Naive B cell (primary cell): ENCODE measurements at places on chromosomes 4 and X. TPM values are rescaled to one million over a fixed set of nuclear protein-coding genes. Genes with fewer than 3 reads are reported as not detected.

PPARGC1A gene
- polyA plus RNA-seq, result not detected

UGT2B17 gene
- polyA plus RNA-seq, result 4.6 TPM

GPR50 gene
- polyA plus RNA-seq, result not detected

DNA sequence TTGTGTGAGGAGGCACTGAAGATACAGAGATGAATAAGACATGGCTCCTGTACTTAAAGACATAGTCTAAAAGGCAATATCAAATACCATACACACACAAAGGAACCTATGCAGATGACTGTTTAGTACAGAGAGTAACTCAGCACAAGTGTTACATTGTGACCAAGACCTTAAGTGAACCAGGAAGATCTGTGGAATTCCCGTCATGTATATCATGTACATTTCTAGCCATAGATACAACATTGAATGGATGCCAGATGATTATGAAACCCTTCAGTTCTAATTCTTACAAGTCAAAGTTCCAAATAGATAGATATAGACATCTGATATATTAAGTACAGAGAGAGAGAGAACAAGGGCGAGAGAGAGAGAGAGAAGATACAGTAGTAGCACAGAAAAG is 73.2 kb downstream of the PAK3 start:
- DNase-seq, result no peak

- no peak for DNase-seq
Measured at GRCh38 chr4:137524725-137525369, 7.4 kb downstream of the PCDH18 start.

DNA sequence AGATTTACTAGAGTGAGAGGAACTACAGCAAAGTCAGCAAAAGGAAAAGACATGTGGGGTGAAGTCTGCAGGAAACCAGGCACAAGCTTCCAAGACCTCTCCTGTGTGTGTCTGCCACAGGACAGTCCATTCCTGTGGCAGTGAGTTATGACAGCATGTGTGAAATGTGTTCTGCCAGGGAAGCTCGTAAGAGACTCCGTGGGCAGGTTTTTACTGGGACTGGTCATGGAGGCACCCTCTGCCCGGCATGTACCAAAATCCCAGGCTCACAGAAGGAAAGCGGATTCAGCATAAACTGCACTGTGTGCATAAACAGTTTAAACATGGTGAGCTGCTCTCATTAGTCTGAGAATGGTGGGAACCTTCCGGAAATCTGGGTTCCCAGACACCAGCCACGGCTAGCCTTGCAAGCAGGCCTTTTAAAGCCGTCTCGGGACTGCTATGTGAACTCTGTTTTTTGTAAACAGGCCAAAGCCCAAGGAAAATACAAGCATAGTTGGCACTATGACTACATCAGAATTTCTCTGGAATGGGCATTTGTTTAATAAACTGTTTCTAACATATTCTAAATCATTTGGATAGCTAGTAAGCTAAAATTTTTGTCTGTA is 288.5 kb downstream of the TENM3 start:
- no peak for DNase-seq

DNA sequence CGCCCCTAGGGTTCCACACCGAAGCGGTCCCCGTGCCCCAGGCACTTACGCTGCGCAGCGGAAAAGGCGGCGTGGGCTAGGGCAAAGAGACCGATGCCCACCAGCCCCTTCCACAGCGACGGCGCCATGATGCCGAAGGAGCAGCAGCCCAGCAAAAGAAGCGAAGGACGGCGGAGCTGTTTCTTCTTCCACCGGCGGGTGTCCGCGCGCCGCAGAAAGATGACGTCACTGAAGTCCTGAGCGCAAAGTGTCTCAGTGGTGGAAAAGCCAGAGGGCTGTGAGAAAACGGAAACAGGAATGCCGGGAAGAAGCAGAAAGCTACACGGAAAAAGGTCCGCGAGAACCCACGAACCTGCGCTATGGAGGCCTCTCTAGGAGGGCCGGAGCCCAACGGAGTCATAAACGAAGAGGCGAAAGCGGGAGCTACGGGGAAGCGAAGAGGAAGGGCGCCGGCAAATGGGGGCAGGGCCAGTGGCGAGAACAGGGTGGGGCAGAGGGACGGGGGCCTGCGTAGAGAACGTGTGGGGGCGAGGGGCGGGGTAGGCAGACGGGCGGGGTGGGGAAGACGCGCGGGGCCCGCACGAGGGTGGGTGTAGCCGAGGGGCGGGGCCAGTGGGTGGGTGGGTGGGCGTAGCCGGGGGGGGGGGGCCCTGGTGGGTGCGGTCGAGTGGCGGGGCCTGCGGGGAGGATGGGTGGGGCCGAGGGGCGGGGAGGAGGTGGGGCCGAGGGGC is at the start of gene MMGT1:
Gene MMGT1 (minus strand): TSS at position 441 of the 731 bp plus-strand sequence. CDS start 313 bp downstream, at position 128.
- DNase-seq, result peak; percentile 84

GRCh38 chr4:162422312-162422711 is 258.5 kb upstream of the FSTL5 start:
- DNase-seq, result no peak

DNA sequence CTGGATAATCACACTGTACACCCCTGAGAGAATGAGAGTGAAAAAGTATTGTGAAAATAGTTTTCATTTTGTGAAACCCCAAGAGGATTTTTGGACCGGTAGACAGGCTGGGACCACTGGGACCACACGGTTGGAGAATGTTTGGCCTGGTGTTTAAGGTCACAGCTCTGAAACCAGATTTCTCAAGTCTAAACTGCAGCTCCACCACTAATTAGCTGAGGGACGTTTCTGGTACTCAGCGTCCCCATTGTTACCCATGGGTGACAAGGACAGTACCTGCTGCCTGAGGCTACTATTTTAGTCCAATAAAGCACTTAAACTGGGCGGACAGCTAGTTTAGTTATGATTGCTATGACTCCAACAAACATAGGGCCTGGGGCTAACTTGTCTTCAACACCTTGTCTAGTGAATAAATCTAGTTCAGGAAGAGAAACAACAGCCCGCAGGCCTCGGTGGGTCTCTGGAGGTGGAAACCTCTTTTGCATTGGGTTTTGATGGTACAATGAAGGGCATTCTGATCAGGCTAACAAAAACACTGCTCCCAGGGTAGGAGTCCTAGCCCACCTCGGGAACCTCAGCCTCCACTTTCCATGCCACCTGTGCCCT is 509 bp upstream of the USP11 start:
- no peak for DNase-seq

GRCh38 chr4:182240161-182241130 is 2.8 kb upstream of the TENM3 start:
- DNase-seq, result no peak

DNA sequence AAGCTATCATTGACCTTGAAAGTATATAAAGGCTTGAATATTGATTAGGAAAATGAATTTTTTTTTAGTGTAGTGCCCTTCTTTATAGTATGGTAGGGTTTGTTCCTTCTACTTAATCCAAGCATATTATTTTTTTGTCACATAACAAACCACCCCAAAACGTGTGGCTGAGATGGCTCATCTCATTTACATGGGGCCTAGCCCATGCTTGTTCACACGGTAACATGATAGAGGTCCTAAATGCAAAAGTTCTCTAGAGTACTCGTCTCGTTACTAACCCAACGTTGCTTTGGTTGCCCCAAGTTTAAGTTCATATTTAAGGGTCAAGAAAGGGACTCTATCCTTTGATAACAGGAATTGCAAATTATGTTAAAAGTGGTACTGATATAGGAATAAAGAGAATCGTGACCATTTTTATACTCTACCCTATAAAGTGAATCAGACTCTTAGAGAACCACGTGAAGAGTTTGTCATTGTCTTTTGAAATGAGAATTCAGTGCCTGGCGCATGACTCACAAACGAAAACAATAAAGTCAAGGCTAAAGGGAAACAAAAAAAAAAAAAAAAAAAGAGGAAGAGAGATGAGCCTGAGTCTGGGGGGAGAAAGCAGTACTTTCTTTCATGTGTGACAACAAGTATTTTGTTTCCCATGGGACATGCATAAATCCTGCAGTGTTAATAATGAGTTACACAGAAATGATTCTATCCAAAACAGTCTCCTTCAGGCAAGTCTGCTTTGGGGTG is 402.8 kb upstream of the NWD2 start:
- DNase-seq, result no peak
